ENCODE measurements at places on chromosomes 5 and 9.

GRCh38 chr9:93617273-93617672, 40.9 kb downstream of the PHF2 start:
- no peak for DNase-seq

DNA sequence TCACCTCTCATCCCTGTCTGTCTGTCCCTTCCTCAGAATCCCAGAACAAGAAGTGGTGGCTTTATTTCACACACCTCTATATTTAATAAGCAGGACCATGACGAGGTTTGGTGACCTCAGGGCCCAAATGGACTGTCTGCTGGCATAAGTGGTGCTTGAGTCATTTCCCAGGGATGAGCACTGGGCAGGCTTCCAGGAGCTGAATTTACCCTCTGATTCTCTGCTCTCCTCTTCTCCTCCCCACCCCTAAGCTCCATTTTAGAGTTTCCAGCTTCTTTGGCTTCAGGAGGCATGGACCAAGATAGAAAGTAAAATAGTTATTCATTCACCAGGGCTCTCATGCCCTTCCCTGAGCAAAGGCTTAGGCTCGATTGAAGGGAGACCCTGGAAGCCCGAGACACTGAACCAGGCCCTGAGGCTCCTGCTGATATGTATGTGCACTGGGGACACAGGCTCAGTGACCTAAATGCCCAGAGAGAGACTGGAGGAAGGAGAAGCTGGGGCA, 69.1 kb downstream of the PPARGC1B start:
- no peak for DNase-seq

GRCh38 chr5:77983482-77984199, 207.5 kb upstream of the TBCA start:
- DNase-seq = no peak

- DNase-seq = no peak
These were observed 43.6 kb downstream of the GAS1 start for GRCh38 chr9:86903734-86904085.

GRCh38 chr5:33737697-33738096, 154.1 kb downstream of the ADAMTS12 start:
- no peak for DNase-seq

- no peak for DNase-seq
These were observed 17.0 kb downstream of the BICD2 start for GRCh38 chr9:92747459-92748232.

- DNase-seq = no peak
These were observed 43.5 kb upstream of the TCF7 start for GRCh38 chr5:134070725-134071613.

GRCh38 chr9:88990729-88991065, 571 bp upstream of the S1PR3 start:
- DNase-seq = no peak

DNA sequence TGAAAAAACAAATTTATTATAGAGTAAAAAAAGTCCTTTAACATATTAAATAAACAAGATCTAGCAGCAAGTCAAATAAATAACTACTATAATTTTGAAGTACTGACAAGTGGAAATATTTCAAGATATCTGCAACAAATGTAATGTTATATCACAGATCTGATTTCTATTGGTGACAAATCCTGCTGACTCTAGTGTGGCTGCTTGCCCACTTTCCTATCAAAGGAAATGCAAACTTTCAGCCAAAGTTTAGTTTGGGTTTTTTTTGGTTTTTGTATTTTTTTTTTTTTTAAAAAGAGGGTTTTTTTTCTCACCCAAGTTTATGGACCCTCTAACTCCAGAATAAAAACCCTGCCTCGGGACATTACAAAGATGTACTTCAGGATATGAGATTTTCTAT, 12.9 kb downstream of the ADRA1B start:
- DNase-seq = no peak

DNA sequence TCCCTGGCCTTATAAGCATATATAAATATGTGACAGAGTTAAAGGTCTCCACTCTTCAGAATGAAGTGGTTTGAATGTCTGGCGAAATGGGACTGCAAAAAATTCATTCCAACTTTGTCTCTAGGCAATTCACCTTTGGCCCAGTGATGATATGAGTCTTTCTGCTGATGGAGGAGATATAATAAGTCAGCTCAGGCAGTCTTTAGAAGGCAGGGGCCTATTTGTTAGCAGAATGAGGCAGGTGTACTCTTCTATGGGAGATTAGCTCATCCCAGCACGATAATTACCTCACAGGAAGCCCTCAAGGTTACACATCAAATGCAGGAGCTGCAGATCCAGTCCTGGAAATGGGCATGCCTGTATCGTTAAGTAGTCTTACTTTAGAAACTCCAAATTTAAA, 300.5 kb downstream of the NR2F1-AS1 start:
- DNase-seq = no peak

DNA sequence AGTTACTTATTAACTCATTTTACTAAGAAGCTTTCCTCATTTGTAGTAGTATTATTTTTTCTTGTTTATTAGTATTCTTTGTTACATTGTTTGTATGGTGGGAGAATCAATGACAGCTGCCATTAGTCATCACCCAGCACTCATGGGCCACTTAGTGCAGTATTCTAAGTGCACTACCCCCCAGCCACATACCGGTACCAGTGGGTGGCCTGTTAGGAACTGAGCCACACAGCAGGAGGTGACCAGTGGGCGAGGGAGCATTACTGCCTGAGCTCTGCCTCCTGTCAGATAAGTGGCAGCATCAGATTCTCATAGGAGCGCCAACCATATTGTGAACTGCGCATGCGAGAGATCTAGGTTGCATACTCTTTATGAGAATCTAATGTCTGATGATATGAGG, 24.2 kb upstream of the CAMLG start:
- DNase-seq = no peak

DNA sequence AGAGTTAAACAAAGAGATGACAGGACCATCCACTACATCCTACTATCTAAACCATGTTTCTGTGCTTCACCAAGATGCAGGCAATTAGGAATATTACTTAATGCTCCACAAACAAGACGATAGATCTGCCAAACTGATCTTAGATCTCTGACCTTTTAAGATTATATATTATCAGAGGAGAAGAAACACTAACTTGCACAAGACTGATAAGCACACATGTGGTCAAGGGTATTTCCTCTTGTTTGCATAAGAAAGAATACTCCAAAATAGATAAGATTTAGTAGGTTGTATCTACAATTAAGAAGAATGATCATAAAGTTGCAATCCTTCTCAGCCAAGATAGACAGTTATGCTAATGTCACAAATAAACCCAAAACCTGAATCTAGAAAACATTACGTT, 601.0 kb upstream of the ACO1 start:
- DNase-seq = no peak

DNA sequence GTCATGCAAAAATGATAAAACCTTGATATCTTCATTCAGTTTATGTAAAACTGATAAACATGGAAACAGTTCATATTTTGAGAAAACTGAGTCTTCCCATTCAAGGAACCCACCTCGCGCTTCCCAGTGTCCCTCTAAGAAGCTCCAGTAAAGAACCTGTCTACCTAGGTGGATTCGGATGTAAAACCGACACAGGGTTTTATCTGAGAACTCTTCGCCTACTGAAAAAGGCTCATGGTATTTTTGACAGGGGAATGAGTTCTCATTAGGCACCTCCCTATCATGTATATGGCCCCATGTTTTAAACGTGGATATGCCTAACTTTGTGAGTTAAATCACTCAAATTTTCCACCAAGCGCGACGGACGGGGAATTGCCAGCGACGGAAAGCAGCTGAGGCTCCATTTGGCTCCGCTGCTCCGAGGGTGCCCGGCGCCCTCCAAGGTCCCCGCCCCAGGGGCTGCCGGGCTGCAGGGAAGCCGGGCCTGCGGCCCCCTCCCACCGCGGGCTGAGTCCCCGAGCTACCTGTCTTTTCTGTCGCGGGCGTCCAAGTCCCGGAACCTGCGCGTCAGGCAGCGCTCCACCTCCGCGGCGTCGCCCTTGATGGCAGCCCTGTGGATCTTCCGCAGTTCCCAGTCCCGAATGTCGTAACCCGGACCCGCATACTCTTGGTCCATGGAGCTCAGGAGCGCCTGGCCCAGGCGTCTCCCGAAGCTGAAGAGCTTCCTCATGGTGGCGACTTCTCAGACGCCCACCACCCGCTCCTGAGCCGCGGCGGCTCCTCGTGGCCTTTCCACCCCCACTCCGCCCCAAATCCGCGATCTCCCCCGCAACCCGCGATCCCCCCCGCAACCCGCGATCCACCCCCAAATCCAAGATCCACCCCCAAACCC, 594 bp downstream of the ANKRD18A start:
- no peak for DNase-seq

- DNase-seq = no peak
These were observed 53.3 kb downstream of the JADE2 start for GRCh38 chr5:134578578-134579283.

GRCh38 chr5:148465381-148466235, 81.8 kb downstream of the FBXO38 start:
- no peak for DNase-seq

- DNase-seq = no peak
These were observed 95.4 kb upstream of the PRDM9 start for GRCh38 chr5:23411994-23412393.

DNA sequence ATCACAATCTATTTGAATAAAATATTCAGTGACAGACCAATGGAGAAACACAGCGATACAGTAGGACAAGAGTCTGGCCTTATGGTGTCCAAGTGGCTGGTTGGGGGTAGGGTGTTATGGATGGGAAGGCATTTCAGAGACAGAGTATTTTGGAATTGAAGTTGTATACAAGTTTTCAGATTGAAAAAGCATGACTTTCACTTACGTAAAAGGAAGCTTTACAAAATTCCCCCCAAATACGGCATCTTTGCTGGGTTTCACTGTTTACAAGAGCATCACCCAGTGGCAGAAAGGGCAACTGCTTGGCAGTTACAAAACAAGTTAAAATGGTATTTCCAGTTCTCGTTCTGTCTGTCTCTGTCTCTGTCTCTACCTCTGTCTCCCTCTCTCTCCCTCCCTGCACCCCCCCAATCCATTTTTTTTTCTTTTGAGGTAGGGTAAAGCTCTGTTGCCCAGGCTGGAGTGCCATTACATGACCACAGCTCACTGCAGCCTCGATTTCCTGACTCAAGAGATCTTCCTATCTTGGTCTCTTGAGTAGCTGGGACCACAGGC, 86.2 kb downstream of the PTPN3 start:
- DNase-seq = no peak

GRCh38 chr5:169300468-169301385, at the start of gene SLIT3:
TSS of gene SLIT3 (minus strand) at chr5:169301139. CDS start at chr5:169300709, 430 bp downstream.
- no peak for DNase-seq

DNA sequence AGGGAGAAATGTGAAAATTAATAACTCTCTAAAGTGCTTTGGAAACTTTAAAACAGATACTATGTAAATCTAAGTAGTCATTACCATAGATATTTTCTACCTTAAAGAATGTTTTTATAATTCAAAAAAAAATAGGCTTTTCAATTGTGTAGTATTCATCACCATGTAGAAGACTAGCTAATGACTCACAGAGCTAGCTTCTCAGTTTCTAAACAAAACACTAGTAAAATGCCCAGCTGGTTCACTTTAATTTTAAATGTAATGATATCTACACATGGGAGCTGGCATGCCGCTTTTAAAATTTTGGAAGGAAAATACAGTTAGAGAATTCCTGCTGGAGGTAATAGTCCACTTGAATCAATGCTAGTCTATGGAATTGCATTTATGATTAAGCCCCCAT, 509.8 kb downstream of the CSNK1G3 start:
- DNase-seq = no peak

DNA sequence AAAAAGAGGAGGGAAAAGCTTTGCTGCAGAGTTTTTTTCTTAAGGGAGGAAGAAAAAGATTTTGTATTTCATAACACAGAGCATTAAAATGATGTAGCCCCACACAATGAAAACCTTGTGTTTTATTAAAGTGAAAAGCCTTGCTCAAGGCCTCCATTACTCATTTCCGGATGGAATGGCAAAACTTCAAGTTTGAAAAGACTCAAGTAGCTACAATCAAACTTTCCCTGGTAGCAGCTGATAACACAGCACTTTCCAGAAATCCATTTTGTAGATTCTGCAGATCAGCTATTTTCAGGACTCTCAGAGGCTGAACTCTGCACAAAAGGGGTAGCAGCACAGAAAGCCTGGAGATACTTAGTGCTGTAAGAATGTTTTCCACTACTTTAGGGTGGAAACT, 374.8 kb downstream of the NFIB start:
- DNase-seq = no peak

GRCh38 chr5:75055727-75056144, 3.4 kb upstream of the GCNT4 start:
- no peak for DNase-seq

- DNase-seq = no peak
These were observed 585.1 kb downstream of the TLE4 start for GRCh38 chr9:80156756-80157472.

- no peak for DNase-seq
These were observed 14.6 kb upstream of the ANGPTL2 start for GRCh38 chr9:127136880-127137639.

DNA sequence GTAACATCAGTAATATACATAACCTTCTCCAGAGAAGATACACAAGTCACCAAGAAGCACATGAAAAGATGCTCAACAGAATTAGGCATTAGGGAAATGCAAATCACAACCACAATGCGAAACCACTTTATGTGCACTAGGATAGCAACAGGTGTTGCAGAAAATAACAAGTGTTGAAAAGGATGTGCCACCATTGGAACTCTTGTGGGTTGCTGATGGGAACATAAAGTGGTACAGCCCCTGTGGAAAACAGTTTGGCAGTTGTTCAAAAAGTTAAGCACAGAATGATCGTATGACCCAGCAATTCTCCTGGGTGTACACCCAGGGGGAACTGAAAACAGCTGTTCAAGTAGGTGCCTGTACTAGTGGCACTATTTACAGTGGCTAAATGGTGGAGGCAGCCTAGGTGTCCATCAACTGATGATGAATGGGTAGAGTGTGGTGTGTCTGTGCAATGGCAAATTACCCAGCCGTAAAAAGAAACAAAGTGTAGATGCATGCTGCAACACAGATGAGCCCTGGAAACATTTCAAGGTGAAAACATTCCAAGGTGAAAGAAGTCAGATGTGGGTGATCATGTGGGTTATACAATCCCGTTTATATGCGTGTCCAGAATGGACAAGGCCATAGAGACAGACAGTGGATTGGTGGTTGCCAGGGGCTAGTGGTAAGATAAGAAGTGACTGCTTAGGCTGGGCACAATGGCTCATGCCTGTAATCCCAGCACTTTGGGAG, 27.2 kb downstream of the CCDC69 start:
- DNase-seq = no peak
